ENCODE measurements at places on chromosomes 4 and X. TPM values are rescaled to one million over a fixed set of nuclear protein-coding genes. Genes with fewer than 3 reads are reported as not detected.

KCND1 gene
- 0.77 TPM for total RNA-seq

FRAS1 gene
- 1.5 TPM for total RNA-seq

NR0B1 gene
- total RNA-seq, result 46.2 TPM

MGAT4D gene
- total RNA-seq, result not detected

NDNF gene
- total RNA-seq, result not detected

CACNA1F gene
- total RNA-seq, result not detected

FABP2 gene
- total RNA-seq, result not detected

CHST7 gene
- 20.7 TPM for total RNA-seq

GAGE12J gene
- total RNA-seq, result not detected

PPP1R2C gene
- not detected for total RNA-seq

CSAG2 gene
- total RNA-seq, result not detected

GABRE gene
- total RNA-seq, result 33.7 TPM

CNGA2 gene
- total RNA-seq, result not detected

RAB41 gene
- total RNA-seq, result not detected

ZCCHC18 gene
- total RNA-seq, result 0.25 TPM

SERPINA7 gene
- total RNA-seq, result not detected

EVC2 gene
- total RNA-seq, result 2.5 TPM

CPLX1 gene
- 0.50 TPM for total RNA-seq

RNF150 gene
- total RNA-seq, result 0.36 TPM

SLAIN2 gene
- total RNA-seq, result 14.0 TPM

RHOXF2 gene
- total RNA-seq, result not detected

CNKSR2 gene
- 3.1 TPM for total RNA-seq

SULT1E1 gene
- total RNA-seq, result not detected

UGT2B10 gene
- total RNA-seq, result not detected

KLHL13 gene
- 0.96 TPM for total RNA-seq

SMR3B gene
- not detected for total RNA-seq

CXCR3 gene
- not detected for total RNA-seq

CABS1 gene
- not detected for total RNA-seq

RASGEF1B gene
- 0.25 TPM for total RNA-seq

HHIP gene
- 0.74 TPM for total RNA-seq

P2RY8 gene
- total RNA-seq, result 0.02 TPM

XPNPEP2 gene
- total RNA-seq, result not detected

FAM47A gene
- not detected for total RNA-seq

TCP11X2 gene
- total RNA-seq, result not detected

KLB gene
- 0.18 TPM for total RNA-seq

SORCS2 gene
- 5.1 TPM for total RNA-seq

TMSB15C gene
- 0.07 TPM for total RNA-seq

VCX3B gene
- total RNA-seq, result not detected

ITIH6 gene
- total RNA-seq, result not detected

ATP1B4 gene
- not detected for total RNA-seq

CCSER1 gene
- total RNA-seq, result not detected

LUZP4 gene
- not detected for total RNA-seq

EFHC2 gene
- total RNA-seq, result 0.25 TPM

SHROOM4 gene
- not detected for total RNA-seq

DDX3X gene
- 183 TPM for total RNA-seq

BEX3 gene
- total RNA-seq, result 252 TPM

SYN1 gene
- total RNA-seq, result 0.31 TPM

NPY2R gene
- 0.09 TPM for total RNA-seq

TEX13D gene
- not detected for total RNA-seq

RIBC1 gene
- total RNA-seq, result 0.94 TPM

RASSF6 gene
- 1.1 TPM for total RNA-seq

SMIM10L2A gene
- 0.19 TPM for total RNA-seq

FAM184B gene
- not detected for total RNA-seq

ARR3 gene
- not detected for total RNA-seq

ITM2A gene
- not detected for total RNA-seq

PABPC4L gene
- 0.08 TPM for total RNA-seq

TLR10 gene
- 0.05 TPM for total RNA-seq

ALB gene
- 0.06 TPM for total RNA-seq

CDKL5 gene
- total RNA-seq, result 5.2 TPM

NIPAL1 gene
- 0.92 TPM for total RNA-seq

Measured in A549 treated with RU486 at 1 μM for 4 hours (cell line).